ENCODE measurements at places on chromosomes 2 and 18. TPM values are rescaled to one million over a fixed set of nuclear protein-coding genes. Genes with fewer than 3 reads are reported as not detected.

The KLHL41 gene
- total RNA-seq, result 0.40 TPM

The MEIS1 gene
- 31.8 TPM for total RNA-seq

The PLCL1 gene
- 0.20 TPM for total RNA-seq

The CCDC138 gene
- 4.2 TPM for total RNA-seq

The TPO gene
- 1.2 TPM for total RNA-seq

The ERLEC1 gene
- 15.5 TPM for total RNA-seq

The MOGAT1 gene
- not detected for total RNA-seq

The KLHL29 gene
- total RNA-seq, result 3.6 TPM

The CREG2 gene
- total RNA-seq, result 2.3 TPM

The PIEZO2 gene
- total RNA-seq, result 0.76 TPM
